Right ventricle myocardium inferior (tissue), 1 donor: ENCODE measurements at places on chromosomes 3 and 15.

GRCh38 chr3:122974764-122975162 lies 52.8 kb downstream of the SEMA5B start:
- no peak for DNase-seq

- DNase-seq: no peak
These were observed 28.6 kb upstream of the ITPKA start for GRCh38 chr15:41464889-41465580.

GRCh38 chr15:55247311-55247710 lies 42.3 kb downstream of the RAB27A start:
- no peak for DNase-seq

DNA sequence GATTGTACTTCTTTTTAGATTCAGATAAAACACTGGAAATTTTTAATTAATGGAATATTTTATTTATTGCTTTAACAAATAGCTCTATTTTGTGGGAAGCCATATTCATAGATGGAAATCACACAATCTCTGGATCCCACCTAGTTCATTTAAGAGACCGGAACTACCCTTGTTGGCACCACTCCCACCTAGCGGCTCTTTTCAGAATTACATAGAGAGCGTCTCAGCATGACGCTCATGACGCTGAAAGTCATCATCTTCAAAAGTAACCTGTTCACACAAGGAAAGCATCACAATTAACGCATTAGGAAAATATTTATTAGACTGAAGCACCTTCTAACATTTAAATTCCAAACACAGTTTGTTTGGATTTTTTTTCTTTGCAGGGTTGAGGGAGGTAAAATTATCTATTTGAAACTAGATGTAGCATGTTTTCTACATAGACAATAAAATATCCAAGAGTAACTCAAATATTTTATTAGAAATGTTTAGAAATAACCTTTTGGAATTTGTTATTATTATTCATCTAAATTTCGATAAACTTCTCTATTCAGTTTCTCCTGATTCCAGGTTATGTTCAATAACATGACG lies 214.9 kb upstream of the ARRDC4 start:
- no peak for DNase-seq

DNA sequence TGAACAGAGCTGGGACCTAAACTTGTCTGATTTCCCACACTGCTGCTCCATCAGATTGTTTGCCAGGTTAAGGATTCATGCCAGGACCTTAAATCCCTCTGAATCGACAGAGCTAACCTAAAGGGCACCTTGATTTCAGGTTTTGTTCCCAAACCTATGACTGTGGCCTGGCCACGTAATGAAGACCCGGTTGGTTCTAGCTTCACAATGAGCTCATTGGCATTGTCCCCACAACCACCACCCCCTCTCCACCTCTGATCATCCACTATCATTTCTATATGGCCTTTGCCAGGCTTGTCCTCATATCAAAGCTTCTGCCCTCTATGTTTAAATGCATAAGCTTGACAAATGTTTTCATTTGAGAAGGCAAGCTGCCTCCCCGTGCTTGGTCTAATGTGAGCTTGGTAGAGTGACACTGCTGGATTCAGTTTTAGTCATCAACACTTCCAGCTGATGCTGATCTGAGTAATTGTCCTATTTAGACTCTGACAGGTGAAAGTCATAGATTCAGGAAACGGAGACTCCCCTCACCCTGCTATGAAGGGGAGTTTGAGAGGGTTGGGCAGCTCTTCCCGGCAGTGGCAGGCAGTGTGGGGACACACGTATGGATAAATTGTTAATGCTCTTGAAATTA lies 407.1 kb upstream of the CFAP20DC start:
- DNase-seq: no peak

GRCh38 chr3:132596816-132597433 lies at the start of gene ACKR4:
TSS of gene ACKR4 (plus strand) at chr3:132597270. CDS start at chr3:132600398, 3,128 bp downstream.
- no peak for DNase-seq

DNA sequence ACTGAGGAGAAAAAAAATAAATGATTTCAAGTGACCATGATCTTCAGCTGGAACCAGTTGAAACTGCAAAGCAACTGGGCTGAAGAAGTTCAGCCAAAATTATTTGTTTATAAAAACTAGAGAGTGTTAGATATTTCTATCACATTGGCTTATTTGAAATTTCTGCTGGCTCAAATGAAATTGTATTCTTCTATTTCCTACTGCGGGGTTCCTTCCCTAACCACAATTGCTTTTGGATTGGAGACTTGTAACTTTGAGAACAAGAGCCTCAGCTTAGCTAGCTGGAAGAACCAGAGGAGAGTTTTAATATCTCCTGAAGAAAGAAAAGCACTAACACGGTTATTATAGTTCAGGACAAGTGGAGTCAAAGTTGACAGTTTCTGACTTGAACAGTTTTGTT lies 31.1 kb downstream of the AGTR1 start:
- DNase-seq: no peak

- no peak for DNase-seq
These were observed 103.6 kb upstream of the THSD4 start for GRCh38 chr15:71011503-71012155.

DNA sequence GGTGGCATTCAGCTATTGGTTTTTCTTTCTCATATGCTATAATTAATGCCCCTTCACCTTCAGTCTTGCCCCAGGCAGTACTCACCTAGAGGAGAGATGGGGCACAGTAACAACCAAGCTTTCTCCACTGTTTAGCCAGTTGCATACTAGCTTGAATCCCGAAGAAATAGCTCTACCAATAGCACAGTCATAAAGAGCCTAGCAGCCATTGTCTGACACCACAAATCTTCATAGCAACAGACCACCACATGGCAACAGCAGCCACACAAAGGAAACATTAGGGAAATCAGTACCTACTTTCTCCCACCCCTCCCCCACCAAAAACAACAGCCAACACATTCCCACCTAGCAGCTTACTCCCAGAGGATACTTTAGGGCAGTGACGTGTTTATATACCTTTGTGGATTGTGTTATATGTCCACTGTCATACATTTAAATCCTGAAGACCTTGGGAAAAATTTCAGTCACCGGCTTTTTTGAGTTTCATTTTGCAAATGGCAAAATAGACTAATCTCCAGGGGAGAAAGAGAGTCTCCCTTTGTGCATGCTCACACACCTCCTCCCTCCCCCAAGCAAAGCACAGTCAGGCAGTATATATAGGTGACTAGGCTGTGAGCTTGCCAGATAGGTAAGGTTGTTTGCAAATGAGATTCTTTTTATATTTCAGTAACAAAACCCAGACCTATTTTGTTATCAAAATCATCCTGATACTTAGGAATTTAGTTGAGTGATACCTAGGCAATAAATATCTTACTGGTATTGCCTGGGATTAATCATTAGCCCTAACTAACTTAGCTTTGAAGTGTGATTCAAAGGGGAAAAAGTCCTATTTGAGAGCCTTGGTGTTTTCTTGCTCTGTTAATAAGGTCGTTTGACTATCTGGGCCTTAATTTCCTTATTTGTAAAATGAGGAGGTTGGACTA lies 140.6 kb downstream of the RBPMS2 start:
- no peak for DNase-seq

GRCh38 chr3:11591391-11592282 lies 52.1 kb downstream of the VGLL4 start:
- DNase-seq: no peak

DNA sequence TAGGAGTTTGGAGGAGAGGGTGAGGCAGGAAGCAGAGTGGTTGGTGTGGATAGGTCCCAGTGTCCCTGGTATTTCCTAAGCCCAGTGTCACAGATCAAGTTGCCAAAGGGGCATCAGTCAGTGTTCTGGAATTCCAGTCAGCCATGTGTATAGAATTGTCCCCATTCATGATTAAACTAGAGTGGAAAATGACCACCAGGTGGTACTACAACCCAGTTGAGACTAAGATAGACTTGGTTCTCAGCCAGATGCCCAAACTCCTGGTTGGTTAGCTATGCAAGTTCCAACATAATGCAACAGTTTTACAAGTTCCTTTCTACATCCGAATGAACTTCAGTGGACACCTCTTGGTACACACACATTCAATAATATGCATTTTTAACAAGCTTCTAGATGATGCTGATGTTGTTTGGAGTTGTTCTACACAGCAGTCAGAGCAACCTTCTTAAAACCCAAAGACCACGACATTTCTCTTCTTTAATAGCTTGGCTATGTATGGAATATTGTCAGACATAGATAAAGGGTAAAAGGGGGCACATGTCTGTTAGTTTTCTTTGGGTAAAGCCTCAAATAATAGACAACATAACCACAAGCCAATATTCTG lies 8.4 kb upstream of the ATR start:
- no peak for DNase-seq

- no peak for DNase-seq
These were observed 10.1 kb downstream of the USP3 start for GRCh38 chr15:63514531-63514943.

DNA sequence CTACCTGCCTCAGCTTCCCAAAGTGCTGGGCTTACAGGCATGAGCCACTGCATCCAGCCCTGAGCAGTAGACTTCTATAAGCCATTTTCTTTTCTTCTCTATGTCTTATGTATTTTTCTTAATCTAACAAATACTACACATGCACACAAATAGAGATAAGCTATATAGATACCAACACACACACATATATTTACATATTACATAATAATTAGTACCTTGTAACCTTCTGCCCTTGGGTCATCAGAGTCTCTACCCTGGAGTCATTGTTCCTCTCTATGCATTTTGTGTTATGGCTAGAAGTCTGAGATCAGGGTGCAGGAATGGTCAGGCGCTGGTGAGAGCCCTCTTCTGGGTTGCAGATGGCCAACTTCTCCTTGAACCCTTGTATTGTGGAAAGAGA lies 154.0 kb upstream of the PTPRG start:
- no peak for DNase-seq

- DNase-seq: no peak
These were observed 244.7 kb upstream of the NR2E3 start for GRCh38 chr15:71565631-71566160.

GRCh38 chr3:23785882-23786281 lies 19.9 kb upstream of the UBE2E1 start:
- DNase-seq: no peak

- peak; percentile 76 for DNase-seq
These were observed 1.8 kb upstream of the ZMYND10 start for GRCh38 chr3:50347187-50347813.

GRCh38 chr15:66417736-66418135 lies 31.0 kb downstream of the MAP2K1 start:
- no peak for DNase-seq

- no peak for DNase-seq
These were observed 80.5 kb downstream of the USF3 start for GRCh38 chr3:113615976-113616375.

DNA sequence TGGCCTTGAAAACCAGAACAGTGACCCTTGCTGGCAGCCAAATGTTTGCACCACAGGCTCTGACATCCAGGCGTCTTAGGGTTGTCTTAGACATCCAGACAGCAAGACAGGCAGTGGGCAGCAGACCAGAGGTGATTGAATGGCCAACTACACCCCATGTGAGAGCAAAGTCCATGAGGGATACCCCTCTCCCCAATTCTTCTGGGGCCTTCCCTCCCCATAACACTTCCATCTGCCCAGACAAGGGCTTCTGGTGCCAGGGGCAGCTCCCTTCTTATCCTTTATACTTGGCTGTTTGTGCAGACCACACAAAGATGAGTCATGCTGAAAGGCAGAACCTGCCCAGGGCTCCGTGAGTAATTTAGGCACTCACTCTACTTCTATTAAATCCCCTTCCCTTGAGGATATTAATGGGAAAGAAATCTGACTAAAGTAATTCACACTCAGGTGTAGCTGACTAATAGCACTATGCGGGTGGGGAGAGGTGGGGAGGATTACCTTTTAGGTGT lies 257.9 kb downstream of the UACA start:
- no peak for DNase-seq

GRCh38 chr3:63207066-63207590 lies 71.0 kb upstream of the SYNPR start:
- DNase-seq: no peak

- DNase-seq: no peak
These were observed 365.1 kb upstream of the PLSCR5 start for GRCh38 chr3:146970236-146970635.

- no peak for DNase-seq
These were observed 61.9 kb downstream of the SMAD3 start for GRCh38 chr15:67127331-67127664.

DNA sequence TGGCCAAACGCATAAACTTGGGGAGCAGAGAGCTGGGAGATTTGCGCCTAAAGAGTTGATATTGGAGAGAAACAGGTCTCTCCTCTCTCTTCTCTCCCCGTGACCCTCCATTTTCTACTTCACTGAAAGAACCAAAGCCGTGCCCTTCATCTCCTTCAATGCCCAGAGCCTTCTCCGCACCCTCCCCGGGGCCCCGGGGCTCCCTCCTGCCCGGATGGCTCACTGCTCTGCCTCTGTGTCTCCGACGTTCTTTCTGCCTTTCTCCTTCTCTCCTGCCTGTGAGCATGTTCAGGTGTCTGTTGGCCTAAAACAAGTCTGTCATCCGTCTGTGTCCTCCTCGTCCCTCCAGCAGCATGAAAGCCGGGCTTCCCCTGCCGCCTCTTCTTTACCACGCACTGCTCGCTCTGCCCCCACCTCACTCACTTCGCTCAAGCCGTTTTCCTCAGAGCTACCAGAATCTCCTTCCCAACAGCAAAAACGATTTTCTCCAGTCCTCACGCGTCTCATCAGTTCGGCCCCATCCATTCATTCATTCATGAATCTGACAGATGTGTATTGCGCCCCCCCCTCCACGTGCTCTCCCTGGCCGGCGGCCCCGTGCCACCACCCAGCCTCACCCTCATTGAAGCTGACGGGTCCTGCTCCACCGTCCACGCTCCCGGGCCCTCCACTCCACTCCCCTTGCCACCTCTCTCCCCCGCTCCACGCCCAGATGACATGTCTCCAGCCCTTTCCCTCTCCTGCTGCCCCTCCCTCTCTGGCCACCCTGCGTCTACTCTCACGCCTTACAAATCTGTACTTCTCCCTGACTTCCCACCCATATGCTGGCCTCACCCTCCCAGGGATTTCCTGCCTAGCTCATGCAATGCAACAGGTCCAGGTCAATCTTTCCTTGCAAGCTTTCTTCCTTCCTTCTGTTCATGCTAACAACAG lies 10.2 kb downstream of the MUC4 start:
- no peak for DNase-seq

DNA sequence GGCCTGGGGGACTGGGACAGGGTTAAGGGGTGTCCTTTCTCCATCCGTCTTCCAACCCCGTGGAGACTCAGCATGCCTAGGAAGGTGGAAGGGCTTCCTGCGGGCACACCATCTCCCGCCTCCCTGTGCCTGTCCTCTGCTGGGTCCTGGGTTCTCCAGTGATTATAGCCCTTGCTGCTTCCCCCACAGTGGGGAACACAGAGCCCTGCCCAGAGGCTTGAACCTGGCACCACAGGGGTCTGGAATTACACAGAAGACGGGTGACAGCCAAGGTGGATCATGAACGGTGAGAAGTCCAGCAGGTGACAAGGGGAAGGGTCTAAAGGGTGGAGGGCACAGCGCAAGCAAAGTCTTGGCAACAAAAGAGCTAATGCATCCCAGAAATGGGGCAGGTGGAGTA lies 6.2 kb upstream of the SEMA3B start:
- no peak for DNase-seq

- DNase-seq: no peak
These were observed 193.6 kb downstream of the UBE2E2 start for GRCh38 chr3:23396746-23397145.
